Left cardiac atrium (tissue), 4 donors: ENCODE measurements at places on chromosomes 1 and 21. TPM values are rescaled to one million over a fixed set of nuclear protein-coding genes. Genes with fewer than 3 reads are reported as not detected.

DNA sequence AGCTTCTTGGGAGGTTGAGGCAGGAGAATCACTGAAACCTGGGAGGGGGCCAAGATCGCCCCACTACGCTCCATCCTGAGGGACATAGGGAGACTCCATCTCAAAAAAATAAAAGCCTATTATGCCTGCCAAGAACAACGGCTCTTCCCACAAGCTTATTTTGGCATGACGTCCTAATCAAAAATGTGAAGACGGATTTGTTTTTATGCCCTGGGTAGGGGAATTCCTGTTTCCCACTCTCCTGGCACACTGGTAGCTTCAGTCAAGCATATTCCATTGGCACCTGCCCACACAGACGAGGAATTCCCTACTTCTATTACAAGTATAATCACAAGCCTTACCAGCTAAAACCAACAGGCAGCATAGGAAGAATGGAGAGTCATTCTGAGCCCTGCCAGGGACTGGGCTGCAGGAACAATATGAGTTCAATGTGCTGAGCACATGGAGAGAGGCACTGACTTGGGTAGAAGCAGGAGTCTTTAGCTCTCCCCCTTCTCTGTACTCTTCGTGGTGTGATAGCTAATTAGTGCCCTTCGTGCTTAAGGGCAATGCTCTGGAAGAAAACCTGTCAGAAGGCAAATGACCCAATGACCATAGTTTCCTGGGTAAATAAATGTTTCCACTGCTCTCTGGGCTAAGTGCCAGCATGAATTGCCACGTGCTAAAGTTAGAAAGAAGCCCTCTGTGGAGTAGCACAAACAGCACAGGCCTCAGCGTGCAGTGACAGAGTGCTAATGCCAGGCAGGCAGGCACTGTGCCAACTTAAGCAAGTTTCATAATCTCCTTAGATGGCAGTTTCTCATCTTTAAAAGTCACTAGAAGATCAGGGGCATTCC is 16.8 kb downstream of the TNFSF4 start:
- DNase-seq = peak; percentile 85

- DNase-seq = no peak
Measured at GRCh38 chr1:184531296-184531695, 144.5 kb downstream of the C1orf21 start.

DNA sequence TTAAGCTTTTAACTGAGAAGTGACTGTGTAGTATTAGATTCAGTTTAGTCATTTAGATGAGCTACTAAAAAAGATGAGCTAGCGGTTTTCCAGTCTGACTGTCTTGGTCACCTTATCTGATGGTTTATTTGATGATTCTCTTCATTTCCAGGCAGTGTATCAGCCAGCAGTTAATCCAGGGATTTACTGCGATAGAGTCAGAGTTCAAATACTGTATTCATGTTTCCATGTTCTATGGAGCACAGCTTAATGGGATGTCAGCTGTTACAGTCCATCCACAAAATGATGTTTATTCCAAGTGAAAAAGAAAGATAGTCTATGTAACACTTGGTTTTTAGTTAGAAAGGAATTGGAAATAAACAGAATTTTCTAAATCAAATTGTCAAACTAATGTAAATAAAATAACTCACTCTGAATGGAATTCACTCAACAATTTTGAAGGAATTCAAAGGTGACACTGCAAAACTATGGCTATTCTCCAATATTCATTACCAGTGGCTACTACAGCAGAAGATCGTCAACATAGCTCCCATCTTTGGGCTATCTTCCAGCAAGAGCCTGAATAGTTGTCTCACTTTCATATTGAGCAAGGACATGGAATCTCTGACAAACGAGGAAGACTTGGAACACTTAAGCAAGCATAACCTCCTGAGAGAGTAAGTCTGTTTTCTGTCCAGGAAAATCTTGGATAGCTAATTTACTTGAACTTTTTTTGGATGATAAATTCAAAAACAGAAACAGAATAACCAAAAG is 54.6 kb upstream of the DPT start:
- DNase-seq = no peak

DNA sequence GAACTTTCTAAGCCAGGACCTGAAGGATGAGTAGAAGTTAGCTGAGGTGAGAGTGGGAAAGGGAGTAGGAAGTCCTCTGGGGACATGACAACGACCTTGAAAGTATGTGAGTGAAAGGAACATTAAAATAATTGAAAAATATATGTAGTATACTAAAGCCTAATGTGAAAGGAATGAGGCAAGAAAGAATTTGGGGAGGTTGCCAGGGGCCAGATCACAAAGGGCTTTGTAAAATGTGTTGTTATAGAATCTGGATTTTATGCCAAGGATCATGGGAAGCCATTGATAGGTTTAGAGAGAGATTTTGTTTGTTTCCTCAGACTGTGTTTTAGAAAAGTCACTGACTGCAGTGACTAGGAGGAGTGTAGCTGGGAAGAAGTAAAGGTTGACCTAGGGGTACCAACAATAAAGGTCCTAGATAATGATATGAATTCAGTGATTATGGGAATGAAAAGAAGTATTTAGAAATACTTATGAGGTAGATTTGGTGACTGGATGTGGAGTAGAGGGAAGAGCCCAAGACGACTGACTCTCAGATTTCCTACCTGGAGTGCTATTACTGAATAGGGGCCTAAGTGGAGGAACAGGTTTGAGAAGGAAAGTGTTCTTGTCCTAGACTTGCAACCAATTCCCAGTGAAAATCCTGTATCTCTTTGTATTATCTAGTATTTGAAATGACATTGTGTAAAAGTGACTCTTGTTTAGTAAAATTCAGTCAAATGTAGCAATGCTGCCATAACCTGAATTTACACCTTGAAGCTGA is 179.8 kb downstream of the PHTF1 start:
- no peak for DNase-seq

Gene SLC25A24
- total RNA-seq = 16.5 TPM

DNA sequence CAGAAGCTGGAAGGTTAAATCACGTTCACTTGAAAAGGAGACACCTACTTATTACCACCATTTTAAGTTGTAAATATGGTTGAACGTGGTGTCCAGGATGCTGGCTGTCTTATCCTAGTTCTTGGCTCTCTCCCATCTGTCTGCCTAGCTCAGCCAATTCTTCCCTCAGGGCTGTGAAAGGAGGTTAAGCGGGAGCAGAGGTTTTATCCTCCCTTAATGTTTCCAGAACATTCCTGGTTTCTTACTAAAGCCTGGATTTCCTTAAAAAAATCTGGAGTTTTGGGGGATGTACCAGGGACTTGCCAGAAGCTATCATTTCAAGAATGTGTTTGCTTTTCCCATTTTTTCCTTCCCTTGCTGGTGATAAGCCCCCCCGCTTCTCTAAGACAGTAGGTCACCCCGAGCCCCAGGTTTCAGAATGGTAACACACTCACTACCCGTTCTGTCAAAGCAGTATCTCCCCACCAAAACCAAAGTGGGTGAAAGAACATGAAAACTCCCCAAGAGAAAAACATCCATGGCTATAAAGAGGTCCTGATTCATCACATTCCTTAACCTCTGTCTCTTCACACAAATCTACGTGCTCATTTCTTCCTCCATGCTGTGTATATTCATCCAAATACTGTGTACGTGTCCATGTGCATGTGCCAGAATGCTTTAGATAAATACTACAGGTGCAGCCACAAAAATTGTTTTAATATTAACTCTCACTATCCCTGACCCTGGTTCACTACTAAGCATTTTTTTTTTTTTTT is 114.7 kb downstream of the MAP3K21 start:
- DNase-seq = no peak

DNA sequence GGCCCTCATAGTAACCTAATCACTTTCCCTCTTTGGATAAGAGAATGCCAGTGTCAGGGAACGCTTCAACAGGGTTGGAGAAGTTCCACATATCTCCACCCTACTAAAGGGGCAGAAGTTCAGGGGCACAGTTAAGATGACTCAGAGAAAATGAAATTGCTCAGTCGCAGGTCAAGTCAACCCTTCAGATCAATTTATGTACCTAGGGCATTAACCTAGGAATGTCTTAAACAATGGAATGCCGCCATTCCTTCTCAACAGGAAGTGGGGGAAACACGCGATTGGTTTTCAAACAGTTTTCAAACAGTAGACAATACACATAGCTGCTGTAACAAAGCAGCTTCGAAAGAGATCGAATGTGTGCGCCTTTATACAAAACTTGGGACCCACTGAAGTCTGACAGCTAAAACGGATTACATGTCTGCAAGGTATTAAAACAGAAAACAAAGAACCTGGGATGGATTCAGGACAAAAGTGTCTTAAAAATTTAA is 897 bp downstream of the SLC25A24 start:
- DNase-seq = no peak

Gene DNALI1
- 6.3 TPM for total RNA-seq

DNA sequence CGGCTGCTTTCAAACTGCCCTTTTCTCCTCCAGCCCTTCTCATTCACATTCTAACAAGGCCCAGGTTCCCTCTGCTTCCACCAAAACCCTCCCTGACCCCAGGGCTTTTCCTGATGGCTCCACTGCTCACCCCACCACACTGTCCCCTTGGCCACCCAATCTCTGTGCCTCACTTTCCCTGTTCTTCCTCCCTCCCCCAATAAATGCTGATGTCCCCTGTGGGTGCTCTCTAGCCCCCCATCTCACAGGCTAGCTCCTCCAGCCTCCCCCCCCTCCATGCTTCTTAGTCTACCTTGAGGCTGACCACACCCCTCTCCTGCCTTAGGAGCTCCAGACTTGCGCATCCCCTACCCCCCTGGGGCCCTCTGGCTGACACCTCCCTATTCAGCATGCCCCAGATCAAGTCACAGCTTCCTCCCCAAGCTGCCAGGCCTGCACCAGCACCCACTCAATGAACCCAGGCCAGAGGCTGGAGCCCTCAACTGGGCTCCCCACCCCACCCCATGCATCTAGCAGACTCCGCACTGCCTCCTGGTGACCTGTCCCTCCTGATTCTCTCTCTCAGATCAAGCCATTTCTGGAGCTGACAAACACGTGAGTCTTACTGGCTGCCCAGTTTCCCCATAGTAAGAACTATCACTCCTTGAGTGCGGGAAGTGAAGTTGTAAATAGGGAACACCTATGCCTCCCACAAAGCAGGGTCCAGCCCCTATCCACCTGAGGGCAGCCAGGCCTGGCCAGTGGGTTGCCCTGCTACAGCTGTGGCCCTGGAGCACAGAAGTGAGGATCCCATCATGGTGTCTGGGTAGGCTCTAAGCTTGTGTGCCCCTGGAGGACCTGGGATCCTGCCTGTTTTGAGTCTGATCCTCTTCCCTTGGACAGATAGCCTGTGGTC is 117.9 kb downstream of the DMRTB1 start:
- no peak for DNase-seq

DNA sequence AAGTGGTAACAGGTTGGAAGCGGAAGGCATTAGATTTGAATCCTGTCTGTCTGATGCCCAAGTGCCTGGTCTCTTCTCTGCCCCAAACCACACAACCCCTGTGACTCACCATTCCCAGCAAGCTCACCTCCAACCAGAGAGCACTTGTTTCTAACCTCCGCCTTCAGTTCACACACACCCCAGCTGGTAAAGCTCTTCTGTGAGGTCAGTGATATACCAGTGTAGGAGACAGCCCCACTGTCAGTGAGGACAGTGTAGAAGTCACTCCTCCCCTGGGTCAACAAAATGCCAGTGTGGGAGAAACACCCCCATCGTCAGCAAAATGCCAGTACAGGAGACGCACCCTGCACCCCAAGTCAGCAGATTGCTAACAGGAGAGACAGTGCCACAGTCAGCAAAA is 2.6 kb downstream of the RIMS3 start:
- DNase-seq = no peak

DNA sequence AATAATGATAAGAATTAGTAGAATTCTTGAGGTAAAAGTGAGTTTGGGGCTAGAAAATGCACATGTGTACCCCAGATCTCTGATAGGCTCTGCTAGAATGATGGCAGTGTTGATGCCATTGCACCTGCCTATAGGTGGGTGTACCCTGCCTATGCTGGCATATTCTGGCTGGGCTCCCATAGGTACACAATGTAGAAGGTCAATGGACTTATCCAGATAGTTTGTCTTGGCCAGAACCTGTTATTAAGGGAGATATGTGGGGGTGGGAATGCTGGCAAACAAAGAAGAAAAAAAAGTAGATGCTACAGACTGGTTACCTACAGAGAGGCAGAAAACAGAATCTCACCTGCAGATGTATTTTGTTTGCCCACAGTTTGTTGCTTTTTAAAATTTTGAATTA is 14.1 kb upstream of the KLHDC8A start:
- no peak for DNase-seq

Gene AADACL4
- not detected for total RNA-seq

- no peak for DNase-seq
Measured at GRCh38 chr1:75275631-75276030, 141.4 kb downstream of the LHX8 start.

Gene ACBD3
- 40.8 TPM for total RNA-seq

- no peak for DNase-seq
Measured at GRCh38 chr1:64356636-64357256, 113.2 kb upstream of the CACHD1 start.

Gene PTBP2
- 16.3 TPM for total RNA-seq

- no peak for DNase-seq
Measured at GRCh38 chr1:28266920-28267322, 7.6 kb downstream of the SESN2 start.

DNA sequence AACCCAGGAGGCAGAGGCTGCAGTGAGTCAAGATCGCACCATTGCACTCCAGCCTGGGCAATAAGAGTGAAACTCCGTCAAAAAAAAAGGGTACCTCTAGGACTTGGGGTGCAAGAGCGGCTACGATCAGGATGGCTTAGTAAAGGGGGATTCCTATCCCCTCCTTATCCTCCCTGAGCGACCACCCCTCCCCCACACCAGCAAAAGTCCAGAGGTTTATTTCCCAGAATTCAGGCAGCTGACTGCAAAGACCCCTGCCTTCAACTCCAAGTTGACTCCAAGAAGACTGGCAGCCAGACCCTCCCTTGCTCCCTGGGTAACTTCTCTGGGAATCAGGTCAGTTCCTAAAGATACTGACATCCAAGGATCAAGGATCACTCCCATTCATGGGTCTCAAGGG is 12.4 kb upstream of the PRDM16 start:
- peak; percentile 11 for DNase-seq

- DNase-seq = no peak
Measured at GRCh38 chr21:45622416-45623097, 21.0 kb upstream of the PCBP3 start.

DNA sequence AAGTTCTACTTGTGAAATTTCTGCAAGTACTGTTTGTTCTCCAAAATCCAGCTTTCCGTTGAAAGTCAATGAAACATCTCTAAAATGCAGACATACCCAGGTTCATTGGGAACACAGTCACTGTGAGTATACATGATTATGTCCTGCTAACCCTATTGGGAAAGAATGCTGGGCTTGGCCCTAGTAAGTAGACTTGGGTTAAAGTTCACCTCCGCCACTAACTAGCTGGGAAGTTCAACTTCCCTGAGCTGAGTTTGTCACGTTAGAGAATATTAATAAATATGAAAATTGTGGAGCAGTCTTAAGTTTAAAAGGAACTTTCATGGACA is 10.5 kb upstream of the PGD start:
- DNase-seq = no peak

Gene NOL9
- total RNA-seq = 12.0 TPM

GRCh38 chr1:153597206-153597605 is 15.7 kb downstream of the S100A16 start:
- DNase-seq = no peak

GRCh38 chr1:230319014-230319747 is 107.0 kb downstream of the PGBD5 start:
- DNase-seq = no peak

Gene RIMKLA
- 7.9 TPM for total RNA-seq

GRCh38 chr1:74517599-74518051 is 5.2 kb upstream of the LRRC53 start:
- no peak for DNase-seq

GRCh38 chr1:177170756-177171535 is at the start of gene BRINP2:
TSS of gene BRINP2 (plus strand) at chr1:177170958. CDS start at chr1:177229877, 58,919 bp downstream.
- DNase-seq = peak; percentile 59
